ENCODE measurements at places on chromosomes 7 and 10.
A peak's percentile ranks its signal among the peaks of the same experiment; 100 is the strongest.

- DNase-seq = no peak
These were observed 68.3 kb upstream of the SMNDC1 start for GRCh38 chr10:110373059-110373458.

- no peak for DNase-seq
These were observed 596.9 kb downstream of the PHTF2 start for GRCh38 chr7:78395298-78396036.

- DNase-seq = no peak
These were observed 73.6 kb downstream of the ARHGAP12 start for GRCh38 chr10:31855033-31855432.

- DNase-seq = no peak
These were observed 54.0 kb upstream of the GALNT17 start for GRCh38 chr7:71077743-71078476.

- DNase-seq = no peak
These were observed 51.3 kb downstream of the PFKP start for GRCh38 chr10:3118641-3119091.

GRCh38 chr10:49001870-49002672 is 62.4 kb upstream of the LRRC18 start:
- no peak for DNase-seq

- DNase-seq = no peak
These were observed 66.0 kb upstream of the CSTF2T start for GRCh38 chr10:51765284-51765971.

DNA sequence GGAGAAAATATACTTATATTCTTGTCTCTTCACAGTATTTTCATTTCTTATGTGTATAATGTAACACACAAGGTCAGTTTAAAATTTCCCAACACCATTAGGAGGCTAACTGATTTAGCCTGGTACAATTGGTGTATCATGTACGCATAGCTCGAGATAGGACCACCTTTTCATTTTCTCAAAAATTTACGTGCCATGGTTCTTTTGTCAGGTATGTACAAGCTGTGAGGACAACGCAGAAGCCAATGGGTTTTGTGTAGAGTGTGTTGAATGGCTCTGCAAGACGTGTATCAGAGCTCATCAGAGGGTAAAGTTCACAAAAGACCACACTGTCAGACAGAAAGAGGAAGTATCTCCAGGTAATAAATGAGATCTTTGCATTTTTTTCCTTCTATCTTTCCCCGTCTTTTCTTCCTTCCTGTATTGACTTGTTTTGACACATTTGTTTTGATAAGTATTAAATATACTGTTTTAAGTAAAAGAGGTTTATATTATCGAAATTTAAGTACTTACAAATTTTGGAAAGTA is 55.0 kb downstream of the TRIM24 start:
- DNase-seq = no peak

DNA sequence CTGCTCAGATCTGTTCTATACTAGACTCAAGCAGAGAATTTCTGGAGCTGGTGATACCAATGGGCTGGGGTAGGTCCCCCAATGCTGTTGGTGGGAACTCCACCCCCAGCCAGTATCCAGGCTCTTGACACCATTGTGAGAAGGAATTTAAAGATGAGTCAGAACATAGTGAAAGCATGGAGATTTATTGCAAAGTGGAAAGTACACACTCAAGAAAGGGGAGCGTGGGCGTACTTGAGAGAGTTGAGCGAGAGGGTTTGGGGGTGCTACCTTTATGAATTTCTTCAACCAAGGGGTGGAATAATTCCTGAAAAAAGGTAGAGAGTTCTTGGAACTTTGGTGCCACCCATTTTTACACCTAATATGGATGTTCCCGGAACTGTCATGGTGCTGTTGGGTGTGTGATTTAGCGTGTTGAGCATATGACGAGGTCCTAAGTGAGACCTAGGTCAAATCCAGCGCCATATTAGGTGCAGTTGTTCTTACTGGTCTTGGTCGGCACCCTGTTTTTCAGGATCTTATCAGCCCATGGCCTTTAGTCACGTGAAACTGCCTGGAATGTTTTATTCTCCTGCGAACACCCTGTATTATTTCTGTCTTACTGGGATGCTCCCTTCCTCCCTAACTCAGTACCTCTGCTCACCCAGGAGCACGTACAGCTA is 122.0 kb upstream of the AHR start:
- DNase-seq = no peak

DNA sequence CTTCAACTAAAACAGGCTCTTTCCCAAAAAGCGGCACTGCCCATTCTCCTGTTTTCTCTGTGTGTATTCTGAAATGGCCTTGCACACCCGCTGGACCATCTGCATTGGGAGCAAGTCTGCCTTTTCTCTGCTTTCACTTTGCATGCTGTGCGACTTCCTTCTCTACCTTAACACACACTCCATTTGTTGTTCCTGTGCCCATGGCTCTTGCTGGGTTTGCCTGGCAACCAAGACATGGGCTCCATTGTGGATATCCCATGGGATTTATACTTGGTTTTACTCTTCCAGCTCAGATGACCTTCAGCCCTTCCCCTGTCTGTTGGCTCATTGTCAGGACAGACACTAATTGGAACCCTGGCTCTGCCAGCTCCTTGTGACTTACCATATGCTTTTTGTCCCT is 465.3 kb downstream of the REEP3 start:
- no peak for DNase-seq

- DNase-seq = no peak
These were observed 26.0 kb downstream of the PTPRN2 start for GRCh38 chr7:158561659-158562058.

- DNase-seq = no peak
These were observed 23.9 kb downstream of the MACC1 start for GRCh38 chr7:20193242-20193777.

DNA sequence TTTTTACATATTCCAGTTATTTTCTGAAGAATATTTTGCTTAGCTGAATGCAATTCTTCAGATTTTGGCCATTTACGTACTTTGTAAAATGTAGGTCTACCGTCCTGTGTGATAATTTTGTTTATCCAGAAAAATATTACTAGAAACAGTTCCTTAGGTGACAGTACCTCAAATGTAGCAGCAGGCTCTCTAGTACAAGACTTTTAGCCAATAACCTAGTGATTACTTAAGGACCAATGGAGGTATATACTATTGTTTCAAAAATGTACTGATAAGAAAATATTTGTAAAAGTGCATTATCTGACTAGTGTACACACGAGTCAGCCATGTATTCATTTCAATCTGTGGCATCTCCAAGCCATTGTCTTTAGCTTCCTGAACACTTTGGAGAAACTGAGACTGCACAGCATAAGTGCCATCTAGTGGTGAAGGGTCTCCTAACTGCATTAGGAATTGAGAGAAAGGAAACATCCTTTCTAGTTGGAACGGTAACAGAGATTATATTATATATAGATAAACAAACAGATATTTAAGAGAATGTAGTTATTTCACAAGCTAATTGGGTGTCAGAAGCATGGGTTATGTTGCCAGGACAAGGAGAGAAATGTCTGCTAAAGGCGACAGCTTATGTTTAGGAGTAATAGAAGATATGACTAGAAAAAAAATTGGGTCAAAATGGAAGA is 23.7 kb downstream of the RTKN2 start:
- DNase-seq = peak; percentile 88

- no peak for DNase-seq
These were observed 130.6 kb downstream of the EBF3 start for GRCh38 chr10:129833468-129833950.

DNA sequence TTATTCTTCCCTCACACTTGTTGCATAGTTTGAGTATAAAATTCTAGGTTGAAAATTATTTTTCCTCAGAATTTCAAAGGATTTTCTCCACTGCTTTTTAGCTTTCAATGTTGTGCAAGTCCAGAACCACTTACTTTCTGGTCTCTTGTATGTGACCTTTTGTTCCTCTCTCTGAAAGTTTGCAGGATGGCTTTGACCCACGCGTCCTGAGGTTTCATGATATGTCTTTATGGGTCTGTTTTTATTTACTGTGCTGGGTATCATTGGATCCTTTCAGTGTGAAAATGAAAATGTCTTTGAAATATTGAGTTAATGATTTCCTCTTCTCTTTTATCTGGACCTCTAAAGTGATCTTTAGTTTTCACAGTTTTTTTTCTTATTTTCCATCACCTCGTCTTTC is 38.5 kb downstream of the C1GALT1 start:
- DNase-seq = no peak

DNA sequence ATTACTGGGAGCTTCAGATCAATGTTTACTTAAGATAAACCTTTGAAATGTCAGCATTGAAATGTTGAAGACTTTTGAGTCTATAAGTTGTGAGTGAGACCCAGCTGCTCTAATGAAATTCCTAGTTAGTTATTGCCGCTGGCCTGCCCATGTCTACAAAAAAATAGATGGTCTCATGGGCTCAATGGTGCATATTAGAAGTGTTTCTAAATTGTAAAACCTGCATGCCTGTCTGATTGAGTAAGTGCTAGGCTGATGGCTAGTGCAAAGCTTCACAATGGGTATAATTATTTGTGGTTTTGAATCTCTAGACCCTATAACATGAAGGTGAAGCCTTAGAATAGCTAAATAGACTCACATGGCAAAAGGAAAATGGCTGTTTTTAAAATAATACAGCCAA is 234.5 kb downstream of the SORCS3 start:
- no peak for DNase-seq

DNA sequence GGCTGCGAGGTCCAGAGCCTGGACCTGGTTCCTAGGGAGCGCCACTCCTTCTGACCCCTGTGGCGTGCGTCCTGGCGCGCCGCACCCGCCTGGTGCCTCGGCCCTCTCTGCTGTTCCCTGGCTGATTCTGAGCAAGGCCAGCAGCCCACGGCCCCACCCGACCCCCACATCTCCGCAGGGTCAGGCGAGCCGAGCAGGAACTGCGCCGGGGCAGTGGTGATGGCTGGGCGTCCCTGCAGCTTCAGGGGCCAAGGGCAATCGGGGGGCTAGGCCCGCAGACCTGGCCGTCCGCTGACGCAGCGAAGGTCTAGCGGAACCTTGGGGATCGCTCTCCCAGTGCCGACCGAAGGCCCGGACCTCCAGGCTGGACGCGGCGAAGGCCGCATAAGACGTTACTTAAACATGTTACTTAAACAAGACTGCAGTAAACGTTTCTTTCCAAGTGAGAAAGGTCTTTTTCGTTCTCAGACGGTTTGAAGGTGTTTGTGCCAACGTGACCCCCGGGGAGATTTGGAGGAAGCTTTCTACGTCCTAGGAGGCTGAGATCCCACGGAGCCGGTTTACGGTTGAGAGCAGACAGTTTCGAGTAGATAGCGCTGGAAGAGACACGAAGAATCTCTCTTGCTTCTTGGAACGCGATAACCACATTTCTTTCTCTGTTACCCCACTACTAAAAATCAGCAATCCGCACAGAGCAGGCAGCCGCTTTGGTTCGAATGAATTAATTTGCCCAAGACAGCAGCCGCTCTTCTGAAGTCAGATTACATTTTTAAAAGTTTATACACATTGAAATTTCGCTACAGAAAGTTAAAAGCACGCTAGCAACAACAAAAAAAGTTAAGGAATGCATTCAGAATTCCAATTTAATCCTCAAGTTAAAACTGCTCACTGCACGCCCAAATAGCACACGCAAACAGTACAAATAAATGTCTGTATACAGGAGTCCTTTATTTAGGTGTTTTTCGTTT is 4.9 kb upstream of the NKX2-3 start:
- DNase-seq = no peak

- no peak for DNase-seq
These were observed 71.6 kb upstream of the C1GALT1 start for GRCh38 chr7:7110706-7111105.

GRCh38 chr7:110568932-110569331 is 522.0 kb upstream of the LRRN3 start:
- no peak for DNase-seq

DNA sequence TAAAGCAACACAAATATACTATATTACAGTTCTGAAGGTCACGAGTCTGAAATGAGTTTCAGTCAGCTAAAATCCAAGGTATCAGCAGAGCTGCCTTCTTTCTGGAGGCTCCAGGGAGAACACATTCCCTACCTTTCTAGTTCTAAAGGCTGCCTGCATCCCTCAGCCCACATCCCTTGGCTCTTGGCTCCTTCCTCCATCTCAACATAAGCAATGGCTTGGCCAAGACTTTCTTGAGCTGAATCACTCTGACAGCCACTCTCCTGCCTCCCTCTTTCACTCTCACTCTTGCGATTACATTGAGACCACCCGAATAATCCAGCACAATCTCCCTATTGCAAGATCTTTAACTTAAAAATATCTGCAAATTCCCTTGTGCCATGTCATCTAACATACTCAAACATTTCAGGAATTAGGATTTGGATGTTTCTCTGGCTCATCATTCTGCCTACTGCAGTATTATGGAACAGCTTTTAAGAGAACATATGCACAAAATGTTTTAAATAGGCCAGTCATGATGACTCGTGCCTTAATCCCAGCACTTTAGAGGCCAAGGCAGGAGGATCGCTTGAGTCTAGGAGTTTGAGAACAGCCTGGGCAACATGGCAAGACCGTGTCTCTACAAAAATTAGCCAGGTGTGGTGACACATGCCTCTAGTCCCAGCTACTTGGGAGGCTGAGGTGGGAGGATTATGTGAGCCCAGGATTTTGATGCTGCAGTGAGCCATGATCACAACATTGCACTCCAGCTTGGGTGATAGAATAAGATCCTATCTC is 144.2 kb upstream of the VSTM2A start:
- DNase-seq = no peak

DNA sequence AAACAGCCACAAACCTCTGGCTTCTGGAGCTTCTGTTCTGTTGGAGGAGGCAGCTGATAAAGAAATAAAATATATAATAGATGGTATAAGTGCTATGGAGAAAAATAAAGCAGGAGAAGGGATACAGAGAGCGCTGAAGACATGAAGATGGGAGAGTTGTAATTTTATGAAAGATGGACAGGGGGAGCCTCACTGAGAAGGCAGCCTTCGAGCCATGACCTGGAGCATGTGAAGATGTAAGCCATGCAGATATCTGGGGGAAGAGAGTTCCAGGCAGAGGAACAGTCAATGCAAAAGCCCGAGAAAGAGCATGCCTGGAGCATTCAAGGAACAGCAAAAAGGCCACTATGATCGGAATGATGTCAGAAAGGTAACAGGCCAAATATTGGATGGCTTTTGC is 187.5 kb downstream of the KIAA1217 start:
- no peak for DNase-seq

- DNase-seq = no peak
These were observed 968 bp upstream of the INMT start for GRCh38 chr7:30750683-30751650.

DNA sequence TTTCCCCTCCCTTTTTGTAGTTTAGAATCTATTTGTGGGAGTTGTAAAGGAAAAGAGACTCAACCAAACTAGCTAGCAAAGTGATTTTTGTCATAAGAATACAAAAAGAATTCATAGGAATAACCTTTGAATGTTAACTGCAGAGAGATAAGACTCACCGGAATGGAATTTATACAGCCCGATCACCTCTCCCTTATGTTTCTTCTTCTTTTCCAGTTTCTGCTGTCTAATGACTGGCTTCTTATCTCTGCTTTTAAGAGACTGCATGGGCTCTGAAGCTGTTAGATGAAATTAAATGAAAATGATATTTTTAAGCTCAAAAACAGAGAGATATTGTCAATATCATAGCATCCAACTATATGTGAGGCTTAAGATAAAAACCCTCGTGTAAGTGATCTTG is 1095.9 kb downstream of the REEP3 start:
- DNase-seq = no peak

DNA sequence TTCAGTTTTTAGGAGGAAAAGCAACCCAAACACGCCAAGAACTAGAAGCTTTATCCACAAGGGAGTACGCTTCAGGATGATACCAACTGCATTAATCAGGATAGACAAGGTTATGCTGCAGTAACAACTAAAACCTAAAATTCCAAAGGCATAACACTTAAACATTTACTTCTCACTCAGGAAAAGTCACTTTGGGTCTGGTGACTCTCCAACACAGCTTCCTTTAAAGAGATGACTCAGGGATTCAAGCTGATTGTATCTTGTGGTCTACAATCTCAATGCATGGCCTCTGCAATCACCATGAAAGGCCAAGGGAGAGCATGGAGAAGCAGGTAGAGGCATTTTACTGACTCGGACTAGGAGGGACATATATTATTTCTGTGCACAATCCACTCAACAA is 315.8 kb downstream of the KCNMA1 start:
- no peak for DNase-seq

Measured in activated CD4-positive, alpha-beta T cell treated with anti-CD3 and anti-CD28 coated beads, Interleukin-2, Interleukin-6, amounts not matched to agents 100 ng/mL and 50 ng/mL, durations not matched to agents 16 hours and 8 hours (primary cell).